RKO (cell line): ENCODE measurements at places on chromosomes 11 and 22.

DNA sequence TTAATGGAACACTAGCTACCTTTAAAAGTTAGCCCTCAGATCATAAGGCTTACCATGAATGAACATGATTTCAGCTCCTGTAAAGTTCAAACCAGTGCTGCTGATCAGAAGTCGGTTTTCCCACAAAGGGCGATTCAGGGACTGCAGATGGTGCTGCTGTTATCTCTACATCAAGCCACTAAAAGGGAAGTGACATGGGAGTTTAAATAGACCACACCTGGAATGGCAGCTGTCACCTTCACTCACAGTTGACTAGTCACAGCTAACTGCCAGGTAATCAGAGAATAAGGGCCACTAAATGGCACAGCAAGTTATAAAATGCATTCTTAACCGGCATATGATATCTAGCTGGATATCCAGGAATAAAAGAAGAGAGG, 581.1 kb upstream of the ARHGAP42 start:
- no peak for DNase-seq

- no peak for DNase-seq
Observed at GRCh38 chr11:102026217-102026616, 21.0 kb upstream of the CFAP300 start.

- DNase-seq: no peak
Observed at GRCh38 chr11:29781268-29781667, 235.6 kb downstream of the KCNA4 start.

GRCh38 chr11:87465716-87466115, 428.0 kb downstream of the TMEM135 start:
- DNase-seq: no peak

DNA sequence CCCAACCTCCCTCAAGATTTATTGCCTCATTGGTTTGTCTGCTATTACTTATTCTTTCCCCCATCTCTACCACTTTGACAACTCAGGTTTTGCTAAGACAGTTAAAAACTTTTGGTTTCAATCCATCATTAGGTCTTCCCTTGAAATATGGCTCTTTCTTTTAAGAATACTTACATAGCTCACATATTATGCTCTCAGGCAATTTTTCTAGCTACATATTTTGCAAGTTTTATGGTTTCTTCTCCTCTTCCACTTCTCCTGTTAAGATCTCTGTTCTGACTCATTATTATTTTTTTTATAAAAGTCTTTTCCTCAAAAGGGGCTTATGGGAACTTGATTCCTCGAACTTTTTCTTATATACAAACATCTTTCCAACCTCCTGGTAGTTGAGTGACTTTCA, 192.4 kb upstream of the MPPED2 start:
- DNase-seq: no peak

GRCh38 chr11:63510360-63511047, 4.6 kb downstream of the LGALS12 start:
- DNase-seq: no peak

DNA sequence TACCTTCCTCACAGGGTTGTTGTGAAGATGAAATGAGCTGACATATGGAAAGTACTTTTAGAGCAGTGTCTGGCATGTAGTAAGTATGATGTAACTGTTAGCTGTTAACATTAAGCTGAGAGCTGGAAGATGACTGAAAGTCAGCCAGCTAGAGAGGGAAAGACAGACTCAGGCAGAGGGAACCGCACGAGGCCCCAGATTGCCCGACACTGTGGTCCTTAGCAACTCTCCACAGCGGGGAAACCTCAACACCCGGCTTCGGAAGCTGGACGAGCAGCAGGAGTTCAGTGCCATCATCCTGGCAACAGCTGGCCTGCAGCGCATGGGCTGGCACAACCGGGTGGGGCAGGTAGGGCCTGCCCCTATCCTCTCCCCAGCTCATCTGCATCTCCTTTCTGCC, 6.5 kb downstream of the HMBS start:
- no peak for DNase-seq

DNA sequence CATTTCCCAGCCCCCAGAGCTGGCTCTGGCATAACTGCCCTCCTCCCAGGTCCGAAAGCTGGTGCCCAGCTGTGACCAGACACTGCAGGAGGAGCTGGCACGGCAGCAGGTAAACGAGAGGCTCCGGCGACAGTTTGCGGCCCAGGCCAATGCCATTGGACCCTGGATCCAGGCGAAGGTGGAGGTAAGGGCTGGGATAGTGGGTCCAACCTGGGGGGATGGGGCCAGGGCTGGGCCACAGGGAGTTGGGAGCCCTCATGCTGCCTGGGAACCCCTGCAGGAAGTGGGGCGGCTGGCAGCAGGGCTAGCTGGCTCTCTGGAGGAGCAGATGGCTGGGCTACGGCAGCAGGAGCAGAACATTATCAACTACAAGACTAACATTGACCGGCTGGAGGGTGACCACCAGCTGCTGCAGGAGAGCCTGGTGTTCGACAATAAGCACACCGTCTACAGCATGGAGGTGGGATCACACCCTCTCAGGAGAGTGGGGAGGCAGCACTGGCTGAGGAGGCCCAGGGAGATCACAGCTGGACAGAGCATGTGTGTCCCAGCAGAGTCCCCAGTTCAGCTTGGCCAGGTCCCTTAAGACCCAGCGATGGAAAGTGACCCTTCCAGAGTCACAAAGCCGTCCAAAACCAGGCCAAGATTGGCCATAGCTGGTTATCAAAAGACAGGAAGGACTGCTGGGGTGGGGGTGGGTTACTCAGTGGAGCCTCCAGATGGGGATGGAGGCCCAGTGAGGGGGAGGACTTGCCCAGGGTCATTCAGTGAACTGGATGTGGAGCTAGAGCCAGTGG, 7.0 kb downstream of the CTSF start:
- DNase-seq: no peak

DNA sequence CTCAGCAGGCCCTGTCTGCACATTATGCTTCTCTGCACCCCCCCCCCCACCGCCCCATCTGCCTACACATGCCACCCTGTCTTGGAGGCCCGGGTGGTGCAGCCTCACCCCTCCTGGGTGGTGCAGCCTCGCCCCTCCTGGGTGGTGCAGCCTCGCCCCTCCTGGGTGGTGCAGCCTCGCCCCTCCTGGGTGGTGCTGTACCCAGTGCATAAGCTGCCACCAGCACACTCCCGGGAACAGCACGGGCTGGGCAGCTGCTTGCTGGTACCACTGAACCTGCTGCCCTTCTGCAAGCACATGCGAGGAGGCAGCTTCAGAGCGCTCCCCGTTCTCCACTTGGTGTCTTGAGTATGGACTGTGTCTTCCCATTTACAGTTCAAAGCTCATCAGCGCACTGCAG, 69.3 kb downstream of the NCAPD3 start:
- no peak for DNase-seq

- DNase-seq: peak; percentile 87
Observed at GRCh38 chr11:102111011-102111786, 952 bp downstream of the YAP1 start.

DNA sequence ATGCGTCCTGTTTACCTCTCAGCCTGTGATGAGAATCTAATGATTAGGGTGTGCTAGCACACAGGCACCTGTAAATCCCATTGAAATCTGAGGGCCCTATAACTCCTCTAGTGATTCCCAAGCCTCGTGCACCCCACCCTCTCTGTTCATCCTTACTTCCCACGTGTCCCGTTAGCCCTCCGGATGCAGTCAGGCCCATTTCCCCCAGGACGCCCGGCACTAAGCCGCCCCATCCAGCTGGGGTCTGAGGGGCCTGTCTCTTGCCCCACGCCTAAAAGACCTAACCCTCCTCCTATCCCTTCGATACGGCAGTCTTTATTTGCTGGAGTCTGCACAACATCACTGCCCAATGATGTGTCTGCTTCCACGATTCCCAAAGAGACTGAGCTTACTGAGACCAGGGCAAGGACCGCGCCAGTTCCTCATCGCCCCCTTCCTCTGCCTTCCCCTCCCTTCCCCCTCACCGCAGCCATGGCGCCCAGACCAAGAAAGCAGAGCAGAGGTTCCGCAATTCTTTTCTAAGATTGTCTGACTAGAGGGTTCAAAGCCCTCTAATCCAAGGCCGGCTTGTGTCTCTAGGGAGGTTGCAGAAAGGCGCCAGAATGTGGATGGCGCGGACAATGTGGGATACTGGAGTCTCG, 1.1 kb upstream of the FADS2 start:
- DNase-seq: no peak

DNA sequence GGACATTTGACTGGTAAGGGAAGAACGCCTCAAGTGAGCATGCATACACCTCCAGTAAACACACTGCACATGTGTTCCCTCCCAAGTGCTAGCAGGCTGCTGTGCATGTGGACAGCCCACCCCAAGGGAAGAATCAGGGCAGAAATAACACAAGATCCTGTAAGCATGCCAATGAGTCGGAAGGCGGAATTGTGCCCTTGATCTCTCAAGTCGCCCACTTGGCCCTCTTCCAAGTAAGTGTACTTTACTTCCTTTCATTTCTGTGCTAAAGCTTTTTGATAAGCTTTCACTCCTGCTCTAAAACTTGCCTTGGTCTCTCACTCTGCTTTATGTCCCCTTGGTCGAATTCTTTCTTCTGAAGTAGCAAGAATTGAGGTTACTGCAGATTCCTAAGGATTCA, 139.6 kb downstream of the TRPC6 start:
- DNase-seq: no peak
